ENCODE measurements at places on chromosomes 5 and 9. TPM values are rescaled to one million over a fixed set of nuclear protein-coding genes. Genes with fewer than 3 reads are reported as not detected.

Gene ELL2
- total RNA-seq, result 84.1 TPM

Gene SVEP1
- total RNA-seq, result 1.0 TPM

Gene TMEM171
- total RNA-seq, result 65.9 TPM

Gene CETN3
- 22.1 TPM for total RNA-seq

Gene ADAMTS6
- total RNA-seq, result 28.7 TPM

Data from LHCN-M2 (cell line).